Panc1 (cell line): ENCODE measurements at places on chromosomes 3 and 15. TPM values are rescaled to one million over a fixed set of nuclear protein-coding genes. Genes with fewer than 3 reads are reported as not detected.

The TRH gene
- not detected for total RNA-seq

The CRYGS gene
- 2.8 TPM for total RNA-seq

The PPP1R14D gene
- total RNA-seq: 0.64 TPM

The P2RY13 gene
- not detected for total RNA-seq

The RAD51 gene
- 30.3 TPM for total RNA-seq

The ITGB5 gene
- total RNA-seq: 446 TPM

The RBP2 gene
- not detected for total RNA-seq

The STRIT1 gene
- not detected for total RNA-seq

The UBA3 gene
- 47.1 TPM for total RNA-seq

The GOLGA6L7 gene
- not detected for total RNA-seq

The IQCF2 gene
- not detected for total RNA-seq

The LSMEM2 gene
- not detected for total RNA-seq

The ZNF660 gene
- not detected for total RNA-seq

The CELSR3 gene
- total RNA-seq: 7.7 TPM

The POLQ gene
- 11.9 TPM for total RNA-seq

The GCHFR gene
- total RNA-seq: 37.2 TPM

The ACP3 gene
- total RNA-seq: not detected

The BRPF1 gene
- total RNA-seq: 17.4 TPM

The SLC2A2 gene
- 0.13 TPM for total RNA-seq

The NME9 gene
- total RNA-seq: not detected

The CP gene
- 5.8 TPM for total RNA-seq

The SLC9C1 gene
- not detected for total RNA-seq

The UBE3A gene
- total RNA-seq: 102 TPM

The AQP9 gene
- not detected for total RNA-seq

The SH2D7 gene
- not detected for total RNA-seq

The RTP3 gene
- total RNA-seq: not detected

The ABHD5 gene
- 10.5 TPM for total RNA-seq

The ST3GAL6 gene
- 0.15 TPM for total RNA-seq

The ADGRG7 gene
- not detected for total RNA-seq

The PFN2 gene
- 220 TPM for total RNA-seq

The CCDC39 gene
- total RNA-seq: not detected

The AMT gene
- 1.1 TPM for total RNA-seq

The CFAP92 gene
- total RNA-seq: 0.18 TPM

The TTLL13 gene
- 0.39 TPM for total RNA-seq

The XCR1 gene
- total RNA-seq: not detected

The PLSCR2 gene
- 0.54 TPM for total RNA-seq

The FES gene
- 0.64 TPM for total RNA-seq

The ABHD14A gene
- total RNA-seq: 11.3 TPM

The SST gene
- not detected for total RNA-seq

The ARGFX gene
- not detected for total RNA-seq

The COMMD2 gene
- 70.2 TPM for total RNA-seq

The RETNLB gene
- not detected for total RNA-seq

The ANKRD34C gene
- not detected for total RNA-seq

The EFCC1 gene
- 0.15 TPM for total RNA-seq

The RARB gene
- total RNA-seq: not detected

The ZMYND10 gene
- total RNA-seq: 3.6 TPM

The LMAN1L gene
- total RNA-seq: not detected

The GNAT1 gene
- total RNA-seq: not detected

The CLDN16 gene
- total RNA-seq: not detected

The MASP1 gene
- total RNA-seq: not detected

The DNAH1 gene
- total RNA-seq: 2.4 TPM

The TARS3 gene
- total RNA-seq: 12.4 TPM

The HRH1 gene
- 4.6 TPM for total RNA-seq

The MAGEL2 gene
- total RNA-seq: not detected

The SLC22A14 gene
- total RNA-seq: 0.13 TPM
